NCI-H1417 (cell line): ENCODE measurements at places on chromosomes 6 and 20.

- no peak for DNase-seq
Observed at GRCh38 chr20:63863021-63863797, 1.9 kb upstream of the TPD52L2 start.

DNA sequence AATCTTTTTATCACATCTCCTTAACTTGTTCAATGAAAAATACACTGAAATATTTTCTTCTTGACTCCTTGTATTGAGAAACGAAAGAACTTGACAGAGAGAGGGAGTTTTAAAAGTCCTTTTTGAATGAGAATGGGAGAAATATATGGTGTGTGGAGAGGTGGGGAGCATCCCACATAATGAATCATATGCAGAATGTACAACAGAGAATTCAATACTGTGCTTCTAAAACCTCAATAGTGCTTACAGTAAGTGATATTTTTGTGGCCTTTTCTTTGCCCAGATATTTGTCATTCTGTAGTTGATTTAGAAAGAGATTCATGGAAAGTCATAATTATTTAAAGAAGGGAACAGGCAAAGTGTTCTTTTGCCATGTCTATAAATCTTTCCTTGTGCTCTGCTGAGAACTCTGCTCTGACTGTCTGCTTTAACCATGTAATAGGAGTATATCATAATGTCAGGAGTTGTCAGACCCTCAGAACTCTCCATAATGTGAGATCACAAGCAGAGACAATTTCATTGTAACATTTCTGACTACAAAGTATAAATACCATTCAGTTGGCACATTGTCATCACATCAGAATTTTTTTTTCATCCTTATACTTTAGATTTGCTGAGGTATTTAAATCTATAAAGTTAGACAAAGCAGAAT, 32.8 kb upstream of the HS3ST5 start:
- DNase-seq: no peak

DNA sequence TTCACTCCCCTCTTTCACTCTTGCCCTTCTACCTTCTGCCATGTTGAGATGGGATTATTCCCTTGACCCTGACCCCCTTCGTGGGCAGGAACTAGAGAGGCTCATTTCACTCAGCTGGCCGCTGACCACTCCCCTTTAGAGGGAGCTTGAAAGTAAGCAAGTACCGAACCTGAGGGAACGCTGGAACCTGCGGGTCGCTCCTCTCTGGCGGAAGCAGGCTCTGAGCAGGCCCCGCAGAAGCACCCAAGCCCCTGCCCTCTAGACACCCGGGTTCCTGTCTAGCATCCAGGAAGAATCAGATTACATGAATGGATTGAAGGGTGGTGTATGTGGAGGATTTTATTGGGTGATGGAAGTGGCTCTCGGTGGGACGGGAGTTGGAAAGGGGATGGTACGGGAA, 11.9 kb upstream of the MYCT1 start:
- no peak for DNase-seq

DNA sequence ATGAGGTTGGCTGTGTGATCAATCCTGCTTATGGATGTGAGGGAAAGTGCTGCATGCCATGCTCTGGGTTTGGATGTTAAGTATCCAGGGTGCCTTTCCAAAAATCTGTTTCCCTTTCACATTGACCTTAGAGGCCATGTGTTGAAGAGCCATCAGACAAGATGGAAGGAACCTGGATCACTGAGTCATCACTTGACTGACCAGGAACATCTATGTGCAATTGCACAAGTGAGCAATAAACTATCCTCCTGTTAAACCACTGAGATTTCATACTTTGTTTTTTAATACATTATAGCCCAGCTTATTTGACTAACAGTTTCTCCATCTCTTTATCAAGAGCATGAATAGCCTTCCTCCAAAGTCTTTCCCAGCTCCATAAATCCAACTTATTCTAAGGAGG, 17.8 kb upstream of the TMEM14A start:
- DNase-seq: no peak

DNA sequence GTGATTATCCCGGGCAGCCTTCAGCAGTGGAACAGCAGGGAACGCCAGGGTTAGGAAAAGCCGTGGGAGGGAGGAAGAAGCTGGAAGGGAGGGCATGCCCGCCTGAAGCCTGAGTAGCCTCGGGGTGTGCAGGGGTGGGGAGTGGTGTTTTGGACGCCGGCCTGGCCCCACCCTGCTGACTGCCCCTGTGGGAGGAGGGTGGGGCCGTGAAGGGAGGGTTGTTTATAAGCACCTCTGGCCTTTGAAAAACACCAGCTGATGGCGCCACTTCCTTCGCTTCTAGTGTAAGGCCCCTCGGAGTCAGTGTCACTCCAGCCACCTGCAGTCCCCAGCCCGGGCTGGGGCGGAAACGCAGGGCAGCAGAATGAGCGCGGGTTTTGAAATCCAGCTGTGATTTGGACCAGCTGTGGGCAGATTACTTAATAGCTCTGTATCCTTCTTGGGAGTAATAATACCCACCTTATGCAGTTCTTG, 52.8 kb upstream of the BMP6 start:
- DNase-seq: no peak
